ENCODE measurements at places on chromosomes 1 and 21.

GRCh38 chr1:147605591-147605990, 64.3 kb downstream of the BCL9 start:
- no peak for DNase-seq

GRCh38 chr1:85062425-85063026, 14.2 kb upstream of the MCOLN3 start:
- DNase-seq, result no peak

- DNase-seq, result no peak
These were observed 698 bp upstream of the SLC22A15 start for GRCh38 chr1:115975569-115976061.

DNA sequence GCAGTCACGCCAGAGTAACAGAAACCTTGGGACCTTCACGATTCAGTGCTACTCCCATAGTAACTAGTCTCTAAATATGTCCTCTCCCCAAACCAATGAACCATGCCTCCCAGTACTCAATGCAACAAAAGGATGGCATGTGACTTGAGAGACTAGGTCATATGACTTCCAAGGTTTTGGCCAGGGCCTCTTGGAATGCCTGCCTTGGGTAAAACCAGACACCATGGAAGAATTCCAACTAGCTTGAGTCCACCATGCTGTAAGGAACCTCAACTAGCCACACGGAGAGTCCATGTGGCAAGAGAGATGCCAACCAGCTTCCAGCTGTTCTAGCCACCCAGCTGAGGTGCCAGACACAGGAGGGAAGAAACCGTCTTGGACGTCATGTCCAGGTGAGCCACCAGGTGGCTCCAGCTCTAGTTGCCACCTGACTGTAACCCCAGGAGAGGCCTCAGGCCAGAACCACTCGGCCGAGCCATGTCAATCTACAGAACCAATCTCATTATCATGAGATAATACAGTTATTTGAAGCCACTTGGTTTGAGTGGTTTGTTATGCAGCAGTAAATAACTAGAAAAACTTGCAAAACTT, 115.0 kb downstream of the SYF2 start:
- peak; percentile 19 for DNase-seq

DNA sequence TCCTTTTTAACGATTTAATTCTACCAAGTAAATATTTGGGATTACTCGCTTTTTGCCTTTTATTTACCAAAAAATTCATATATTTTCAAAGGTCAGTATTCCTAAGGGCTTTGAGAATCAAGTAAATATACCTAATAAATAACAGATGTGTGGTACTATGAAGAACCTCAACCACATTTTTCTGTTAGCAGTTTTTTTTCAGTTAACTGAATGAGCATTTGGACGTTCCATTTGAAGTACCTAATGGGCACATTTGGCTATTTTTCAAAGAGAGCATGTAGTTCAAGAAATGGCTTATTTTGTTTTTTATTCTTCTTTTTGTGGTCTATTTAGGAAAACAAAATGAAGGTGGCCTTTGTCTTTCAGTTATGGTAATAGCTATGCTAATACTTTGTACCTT, 253.0 kb downstream of the GPR52 start:
- DNase-seq, result no peak

GRCh38 chr1:197041486-197042353, 25.3 kb downstream of the F13B start:
- no peak for DNase-seq

DNA sequence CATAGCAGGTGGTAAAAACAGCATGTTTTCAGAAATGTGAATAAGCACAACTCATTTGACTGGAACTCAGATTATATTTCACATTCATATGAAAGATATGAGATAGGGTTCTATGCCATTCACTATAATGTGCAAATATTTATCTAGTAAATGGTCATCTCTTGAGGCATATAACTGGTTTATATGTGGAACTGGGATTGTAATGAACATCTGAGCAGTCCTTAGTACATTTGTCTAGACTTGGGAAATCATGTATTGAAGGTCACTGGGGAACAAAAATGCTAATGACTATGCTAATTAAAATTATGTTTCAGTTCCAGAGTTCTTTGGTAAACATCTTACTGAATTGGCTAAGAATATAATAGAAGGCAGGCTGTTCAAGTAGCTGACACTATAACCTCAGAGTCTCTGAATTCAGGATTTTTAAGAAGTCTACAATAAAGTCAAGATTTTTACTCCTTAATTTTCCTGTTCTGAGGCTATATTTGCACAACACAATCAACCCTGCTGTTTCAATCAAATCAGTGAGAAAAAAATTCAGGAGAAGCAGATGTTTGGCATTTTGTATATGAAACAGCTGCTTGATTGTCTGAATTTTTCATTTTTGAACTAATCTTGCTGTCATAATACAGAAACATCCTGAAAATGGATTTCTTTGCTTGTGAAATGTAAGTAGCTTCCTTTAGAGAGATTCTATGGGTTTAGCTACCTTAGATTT, 244.8 kb upstream of the RGS18 start:
- no peak for DNase-seq

GRCh38 chr21:39153373-39153772, 29.9 kb downstream of the PSMG1 start:
- DNase-seq, result peak; percentile 7

DNA sequence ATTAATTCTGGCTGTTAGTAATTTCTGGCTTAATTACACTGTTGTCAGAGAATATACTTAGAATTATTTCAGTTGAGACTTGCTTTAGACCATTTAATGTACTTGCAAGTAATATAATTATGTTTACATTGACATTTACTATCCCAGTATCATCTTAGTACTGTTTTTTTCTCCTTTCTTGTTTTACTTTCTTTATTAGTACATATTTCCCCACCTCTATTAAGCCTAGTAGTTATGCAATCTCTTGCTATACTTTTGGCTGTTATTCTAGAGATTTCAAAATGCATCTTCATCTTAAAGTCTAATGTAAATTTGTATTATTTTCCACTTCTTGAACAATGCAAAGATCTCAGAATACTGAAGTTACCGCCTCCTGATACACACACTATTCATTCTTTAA, 24.4 kb downstream of the BRWD1 start:
- no peak for DNase-seq

GRCh38 chr1:46804926-46805325, 6.1 kb downstream of the CYP4B1 start:
- DNase-seq, result no peak

GRCh38 chr1:155609515-155610256, at the start of gene MSTO1:
Gene MSTO1 (plus strand): TSS chr1:155610218. CDS start chr1:155610249, 31 bp downstream.
- peak; percentile 98 for DNase-seq

GRCh38 chr1:1536019-1536937, 4.1 kb downstream of the TMEM240 start:
- DNase-seq, result no peak

- DNase-seq, result no peak
These were observed 83.4 kb upstream of the FMN2 start for GRCh38 chr1:240008298-240008697.

GRCh38 chr1:18651713-18652112, 21.1 kb downstream of the PAX7 start:
- DNase-seq, result no peak

- no peak for DNase-seq
These were observed 7.6 kb downstream of the DR1 start for GRCh38 chr1:93353286-93353685.
